ENCODE measurements at places on chromosomes 4 and X.

GRCh38 chr4:67983333-67983732 lies 20.0 kb upstream of the TMPRSS11A start:
- DNase-seq = no peak

- no peak for DNase-seq
Observed at GRCh38 chr4:123587983-123588494, 191.4 kb downstream of the SPRY1 start.

DNA sequence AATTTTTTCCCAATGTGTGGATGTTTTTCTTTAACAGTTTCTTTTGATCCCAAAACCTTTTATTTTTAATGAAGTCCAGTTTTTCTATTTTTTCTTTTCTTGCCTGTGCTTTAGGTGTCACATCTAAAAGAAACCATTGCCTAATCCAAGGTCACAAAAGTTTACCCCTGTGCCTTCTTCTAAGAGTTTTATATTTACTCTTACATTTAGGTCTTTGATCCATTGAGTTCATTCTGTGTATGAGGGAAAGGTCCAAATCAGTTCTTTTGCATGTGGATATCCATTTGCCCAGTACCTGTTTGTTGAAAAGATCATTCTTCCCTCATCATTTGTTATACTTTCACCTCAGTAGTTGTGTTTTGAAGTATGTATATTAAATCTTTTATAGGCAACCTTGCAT lies 13.0 kb downstream of the LRP2BP start:
- DNase-seq = no peak

DNA sequence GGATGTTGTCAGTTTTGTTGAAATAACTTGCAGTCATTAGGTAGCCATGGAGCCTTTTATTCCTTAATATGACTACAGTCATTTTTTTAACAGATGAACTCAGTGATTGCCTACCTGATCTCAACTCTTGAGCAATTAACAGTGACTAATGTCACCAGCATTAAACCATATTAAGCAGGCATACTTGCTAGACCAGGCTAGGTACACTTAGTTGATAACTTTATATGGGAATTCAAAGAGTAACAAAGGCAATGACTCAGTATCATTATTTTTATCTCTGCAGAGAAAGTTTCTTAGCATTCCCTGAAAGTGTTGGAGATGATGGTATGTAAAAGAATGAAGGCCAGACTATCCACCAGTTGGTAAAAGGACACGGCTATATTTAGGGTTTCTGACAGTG lies at the start of gene C4orf54:
Gene C4orf54, minus strand, starts transcription at position 31 of the 400 bp plus-strand sequence. CDS start 3,180 bp downstream, outside the sequence.
- no peak for DNase-seq

- DNase-seq = no peak
Observed at GRCh38 chr4:10747186-10747585, 62.6 kb upstream of the CLNK start.

DNA sequence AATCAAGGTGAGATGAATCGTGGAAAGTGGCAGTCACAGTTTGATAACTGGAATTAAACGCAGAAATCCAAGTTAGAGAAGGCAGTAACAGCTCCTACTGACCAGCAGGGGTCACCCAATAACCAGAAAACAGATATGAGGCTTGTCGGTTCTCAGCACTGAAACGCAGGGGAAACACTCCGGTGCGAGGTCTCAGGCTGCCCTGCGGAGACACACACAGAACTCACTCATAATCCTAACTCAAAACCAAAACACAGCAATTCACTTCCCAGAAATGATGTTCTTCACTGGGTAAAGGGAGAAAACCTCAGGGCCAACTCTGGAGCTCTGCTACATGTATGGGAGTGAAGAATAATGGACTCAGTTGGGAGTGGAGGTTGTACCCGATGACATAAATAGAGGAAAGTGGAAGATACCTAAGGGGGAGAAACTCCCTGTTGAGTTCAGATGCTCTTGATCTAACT lies 384.4 kb downstream of the RAPGEF2 start:
- no peak for DNase-seq

- DNase-seq = peak; percentile 5
Observed at GRCh38 chr4:174828845-174829701, at the start of gene GLRA3. TSS of gene GLRA3 (minus strand) at chr4:174829247. CDS start at chr4:174828811, 436 bp downstream.

GRCh38 chr4:132180020-132180427 lies 969.1 kb upstream of the PCDH10 start:
- no peak for DNase-seq

DNA sequence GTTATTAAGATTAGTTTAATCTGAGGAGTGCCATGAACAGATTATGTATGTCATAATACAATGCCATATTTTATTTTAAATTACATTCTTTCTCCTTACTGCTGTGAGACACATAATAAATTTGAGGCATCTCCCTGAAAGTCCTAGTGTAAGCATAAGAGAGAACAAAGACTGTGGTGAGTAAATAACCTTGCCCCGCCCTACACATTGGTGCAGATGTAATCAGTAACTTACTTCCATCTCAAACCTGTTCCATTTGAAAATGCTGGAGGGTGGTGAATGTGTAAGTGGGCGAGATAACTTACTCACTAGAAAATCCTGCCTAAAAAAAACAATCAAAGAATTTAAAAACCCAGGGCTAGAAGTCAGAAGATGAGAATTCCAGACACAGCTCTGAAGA lies 338.1 kb upstream of the SLIT2 start:
- DNase-seq = no peak

DNA sequence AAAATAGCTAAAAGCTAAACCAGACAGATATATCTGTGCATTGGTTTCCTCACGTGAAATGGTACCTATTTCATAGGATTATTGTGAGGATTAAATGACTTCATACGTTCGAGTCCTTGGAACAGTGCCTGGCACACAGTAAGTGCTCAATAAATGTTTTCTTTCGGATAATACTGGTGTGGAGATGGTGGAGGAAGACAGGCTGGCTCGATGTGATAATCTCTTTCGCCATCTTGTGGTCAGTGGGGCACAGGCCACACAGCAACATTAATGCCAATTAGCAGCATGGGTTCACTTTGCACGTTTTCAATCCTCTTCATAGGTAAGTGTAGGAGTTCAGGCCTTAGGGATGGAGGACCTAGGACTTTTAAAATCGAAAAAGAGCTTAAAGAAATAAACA lies 9.3 kb downstream of the PAGE4 start:
- DNase-seq = no peak

DNA sequence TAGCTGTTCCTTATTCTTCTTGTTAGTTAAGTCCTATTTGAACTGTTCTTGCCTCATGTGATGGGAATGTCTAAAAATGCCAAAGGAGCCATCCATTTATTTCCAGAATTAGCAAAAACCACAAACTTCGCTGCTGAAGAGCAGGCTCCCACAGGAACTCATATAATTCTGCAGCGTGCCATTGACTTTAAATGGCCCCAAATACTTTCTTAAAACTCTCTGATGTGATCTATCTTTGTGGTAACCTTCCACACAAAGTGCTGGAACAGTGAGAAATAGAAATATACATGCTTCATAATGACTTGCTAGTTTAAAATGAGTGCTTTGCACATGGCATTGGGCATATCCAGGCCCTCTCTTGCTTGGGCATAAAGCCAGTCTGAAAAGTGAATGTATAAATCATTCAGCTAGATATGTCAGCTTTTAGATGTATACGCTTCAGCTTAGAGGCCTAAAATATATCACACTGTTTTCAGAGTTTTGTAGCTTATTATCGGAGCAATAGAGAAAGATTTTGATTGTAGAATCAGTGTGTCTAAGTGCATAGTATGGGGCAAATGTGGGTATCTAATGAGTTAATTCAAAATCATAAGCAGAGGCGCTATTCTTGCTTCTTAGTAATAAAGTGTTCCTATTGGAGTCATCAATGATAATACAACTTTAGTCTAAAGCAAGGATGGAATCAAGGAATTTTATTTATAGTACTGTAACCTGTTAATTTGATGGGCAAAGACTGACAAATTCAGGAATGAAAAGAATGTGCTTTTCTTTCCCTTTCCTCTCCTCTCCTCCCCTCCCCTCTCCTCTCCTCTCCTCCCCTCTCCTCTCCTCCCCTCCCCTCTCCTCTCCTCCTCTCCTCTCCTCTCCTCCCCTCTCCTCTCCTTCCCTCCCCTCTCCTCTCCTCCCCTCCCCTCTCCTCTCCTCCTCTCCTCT lies 392.2 kb upstream of the ZFP42 start:
- DNase-seq = no peak

GRCh38 chrX:34810364-34810763 lies 132.2 kb upstream of the FAM47B start:
- DNase-seq = no peak

- no peak for DNase-seq
Observed at GRCh38 chrX:118528071-118528737, 32.6 kb downstream of the DOCK11 start.

DNA sequence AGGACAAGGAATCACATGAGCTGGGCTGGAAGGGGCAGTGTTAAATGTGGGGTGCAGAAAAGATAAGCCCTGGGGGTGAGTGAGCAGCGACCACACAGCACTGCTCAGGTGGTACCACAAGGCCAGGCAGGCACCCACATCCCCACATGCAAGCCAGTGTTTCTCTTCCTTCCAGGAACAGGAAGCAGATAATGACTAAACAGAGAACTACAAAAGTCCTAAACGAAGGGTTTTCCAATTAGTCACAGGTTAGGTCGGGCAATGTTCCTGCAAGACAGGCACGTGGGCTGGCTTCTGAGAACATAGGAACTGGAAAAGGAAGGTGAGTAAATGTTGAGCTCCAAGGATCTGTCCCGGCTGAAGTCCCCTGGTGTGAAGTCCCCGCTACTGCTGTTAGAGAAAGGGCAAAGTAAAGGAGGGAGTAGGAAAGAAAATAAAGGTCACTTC lies 19.5 kb downstream of the RELL1 start:
- peak; percentile 36 for DNase-seq

DNA sequence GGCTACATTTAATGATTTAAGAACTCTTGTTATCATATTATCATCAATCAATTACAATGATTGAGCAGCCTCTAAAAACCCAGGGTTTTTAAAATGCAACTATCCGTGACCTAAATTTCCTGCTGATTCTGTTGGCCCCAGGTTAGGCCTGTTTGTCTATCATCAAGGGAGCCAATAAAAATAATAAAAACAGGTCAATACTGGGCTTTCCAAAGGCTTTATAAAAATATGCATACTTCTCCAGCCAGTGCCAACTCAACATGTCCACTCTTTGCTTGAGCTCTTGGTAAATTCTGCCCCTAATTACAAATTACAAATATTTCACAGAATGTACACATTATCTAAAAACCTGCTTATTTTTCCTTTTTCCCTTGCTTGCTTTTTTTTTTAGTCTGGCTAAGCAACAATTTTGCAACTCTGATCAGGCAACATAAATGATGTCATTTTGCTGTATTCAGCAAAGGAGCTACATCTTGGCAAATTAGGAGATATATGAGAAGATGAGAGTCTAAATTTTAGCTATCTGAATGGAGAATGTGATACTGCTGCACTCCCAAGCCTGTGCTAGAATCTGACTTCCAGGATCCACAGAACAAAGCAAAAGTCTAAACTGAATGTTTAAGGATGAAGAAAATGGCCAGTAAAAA lies 204.0 kb downstream of the SCFD2 start:
- DNase-seq = no peak

- DNase-seq = no peak
Observed at GRCh38 chrX:54470054-54470760, 25.8 kb downstream of the FGD1 start.

- no peak for DNase-seq
Observed at GRCh38 chr4:168945291-168945690, 64.8 kb downstream of the CBR4 start.

GRCh38 chr4:156515295-156515694 lies 456.3 kb downstream of the PDGFC start:
- DNase-seq = no peak

DNA sequence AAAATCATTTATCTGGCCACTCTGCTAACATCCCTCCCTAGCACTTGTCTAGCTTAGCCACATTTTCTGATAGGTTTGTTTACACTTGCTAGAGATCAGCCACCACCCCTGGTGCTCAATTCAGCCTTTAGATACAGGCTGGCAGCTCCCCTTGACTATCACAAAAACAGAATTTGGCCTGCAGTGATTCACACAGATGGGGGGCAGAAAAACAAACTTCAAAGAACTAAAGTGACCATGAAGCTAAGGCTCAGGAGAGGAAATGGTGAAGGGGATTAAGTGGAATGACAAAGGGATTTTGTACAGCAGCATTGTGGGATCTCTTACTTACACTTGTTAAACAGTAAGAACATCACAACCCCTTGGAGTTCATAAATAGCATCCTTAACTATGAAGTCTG lies 1718.0 kb upstream of the PCDH7 start:
- DNase-seq = no peak

GRCh38 chrX:135463937-135464336 lies 42.2 kb downstream of the SMIM10L2A start:
- no peak for DNase-seq

DNA sequence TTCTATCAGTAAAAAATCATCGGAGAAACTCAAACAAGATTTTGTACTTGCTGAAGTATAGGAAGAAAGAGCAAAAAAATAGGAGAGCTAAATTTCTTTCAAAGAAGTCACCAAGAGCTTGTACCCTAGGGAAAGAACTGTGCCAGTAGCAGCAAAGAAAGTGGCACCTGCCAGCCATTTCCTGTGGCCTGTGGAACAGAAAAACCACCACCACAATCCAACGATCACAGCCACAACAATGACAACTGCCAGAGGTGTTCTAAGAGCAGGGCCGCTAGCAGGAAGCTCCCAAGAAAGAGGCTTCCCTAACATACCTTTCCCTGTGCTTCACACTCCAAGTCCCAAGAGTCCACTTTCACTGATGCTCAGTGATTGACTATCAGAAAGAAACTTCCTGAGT lies 266.1 kb upstream of the GPC4 start:
- no peak for DNase-seq

GRCh38 chrX:71131510-71131909 lies 13.1 kb downstream of the MED12 start:
- DNase-seq = no peak

DNA sequence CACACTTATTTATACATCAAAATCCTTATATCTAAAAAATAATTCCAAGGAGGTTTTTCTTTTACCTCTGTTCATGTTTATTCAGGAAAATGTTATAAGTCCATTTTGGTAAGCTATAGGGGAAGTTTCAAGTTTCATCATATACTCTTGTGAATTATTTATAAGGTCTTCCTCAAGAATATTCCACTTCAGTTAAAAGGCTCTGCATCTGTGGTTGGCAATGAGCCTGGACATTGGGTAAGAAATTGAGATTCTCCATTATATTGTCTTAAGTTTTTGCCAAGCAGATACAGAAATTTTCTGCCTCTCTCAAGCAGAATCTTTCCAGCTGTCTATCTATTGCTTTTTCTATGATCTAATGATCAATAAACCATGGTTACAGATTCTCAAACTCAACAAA lies 641.9 kb downstream of the NLGN4X start:
- DNase-seq = no peak

- DNase-seq = no peak
Observed at GRCh38 chr4:98741952-98742351, 83.5 kb upstream of the TSPAN5 start.

GRCh38 chr4:83609365-83609764 lies 73.5 kb downstream of the GPAT3 start:
- no peak for DNase-seq

GRCh38 chr4:141763374-141763773 lies 127.0 kb downstream of the IL15 start:
- DNase-seq = no peak

DNA sequence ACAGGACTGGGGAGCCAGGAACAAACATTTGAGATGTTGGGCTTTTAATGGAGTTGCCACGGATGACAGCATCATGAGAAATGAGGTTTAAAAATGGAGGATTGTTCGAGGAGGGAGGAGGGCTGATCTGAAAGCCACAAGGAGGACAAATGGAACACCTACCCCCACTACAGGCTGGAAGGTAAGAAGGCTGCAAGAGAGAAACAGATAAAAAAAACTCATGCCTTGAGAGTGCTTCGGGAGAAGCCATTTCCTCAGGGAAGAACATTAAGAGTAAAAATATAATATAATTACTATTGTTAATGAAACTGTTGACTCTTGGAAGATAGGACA lies 119.5 kb upstream of the MAP9 start:
- DNase-seq = no peak

GRCh38 chr4:42268824-42269223 lies 116.4 kb upstream of the BEND4 start:
- DNase-seq = no peak

All from tibial nerve (tissue), 4 donors.